Right lung (tissue), 10 donors: ENCODE measurements at places on chromosomes 4 and X.
A peak's percentile ranks its signal among the peaks of the same experiment; 100 is the strongest.

DNA sequence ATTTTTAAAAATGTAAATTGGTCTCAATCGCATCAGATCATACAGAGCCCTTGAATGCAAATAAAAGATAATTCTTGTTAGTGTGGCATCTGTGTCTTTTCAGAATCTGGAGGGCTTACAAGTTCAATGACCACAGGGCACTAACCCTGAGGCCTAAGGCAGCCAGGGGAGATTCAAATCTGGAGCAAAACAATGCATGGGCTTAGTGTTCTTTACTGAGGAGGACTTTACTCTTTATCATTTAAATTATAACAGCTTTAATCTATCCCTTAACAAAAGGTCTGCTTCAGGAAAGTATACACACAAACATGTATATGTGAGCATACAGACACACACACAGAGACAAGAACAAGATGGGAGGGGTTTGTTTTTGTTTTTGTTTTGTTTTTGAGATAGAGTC lies 51.0 kb upstream of the NSUN7 start:
- no peak for DNase-seq

DNA sequence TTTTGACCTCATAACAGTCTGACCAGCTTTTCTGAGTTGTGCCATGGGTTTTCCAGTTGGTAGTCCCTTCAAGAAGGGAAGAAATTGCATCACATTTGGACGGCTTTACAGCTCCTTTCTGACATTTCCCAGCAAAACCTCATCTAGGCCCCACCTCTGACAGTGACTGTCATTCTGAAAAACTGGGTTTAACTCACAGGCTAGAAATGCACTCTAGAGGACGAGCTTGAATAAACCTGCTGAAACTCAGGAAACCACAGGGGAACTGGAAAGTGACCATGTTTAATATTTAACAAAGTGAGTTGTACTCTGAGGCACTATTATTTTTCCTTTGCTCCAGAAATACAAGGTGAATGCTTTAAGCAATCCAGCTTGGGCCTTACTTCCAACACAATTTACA lies 434.3 kb upstream of the RASGEF1B start:
- DNase-seq = peak; percentile 5

GRCh38 chrX:45198706-45199105 lies 2.0 kb downstream of the DIPK2B start:
- no peak for DNase-seq

GRCh38 chr4:7187168-7187535 lies 5.2 kb upstream of the SORCS2 start:
- DNase-seq = no peak

GRCh38 chr4:77308843-77309242 lies 151.8 kb downstream of the CCNG2 start:
- DNase-seq = no peak

DNA sequence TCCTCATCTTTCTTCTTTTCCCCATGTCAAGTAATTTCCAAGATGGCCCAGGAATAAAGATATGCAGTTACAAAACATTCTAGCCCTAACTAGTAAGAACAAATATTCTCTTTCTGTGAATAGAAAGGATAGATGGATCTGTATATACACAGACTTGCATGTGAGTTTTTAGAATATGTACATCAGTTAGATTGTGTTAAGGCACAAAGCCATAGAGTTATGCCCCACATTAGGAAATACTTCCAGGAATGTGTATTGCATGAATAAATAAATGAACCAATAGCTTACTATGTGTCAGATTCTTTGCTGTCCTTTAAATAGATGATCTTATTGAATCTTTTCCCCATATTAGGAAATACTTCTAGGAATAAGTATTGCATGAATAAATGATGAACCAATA lies 46.0 kb upstream of the TMPRSS11E start:
- DNase-seq = no peak

- no peak for DNase-seq
These were observed 437.6 kb upstream of the CTSO start for GRCh38 chr4:156391325-156391653.

GRCh38 chrX:49101629-49101984 lies 21.9 kb upstream of the WDR45 start:
- DNase-seq = no peak
